ENCODE measurements at places on chromosomes 13 and 19. TPM values are rescaled to one million over a fixed set of nuclear protein-coding genes. Genes with fewer than 3 reads are reported as not detected.

- DNase-seq: no peak
These were observed 2.3 kb downstream of the ZNF726 start for GRCh38 chr19:23916991-23917390.

DNA sequence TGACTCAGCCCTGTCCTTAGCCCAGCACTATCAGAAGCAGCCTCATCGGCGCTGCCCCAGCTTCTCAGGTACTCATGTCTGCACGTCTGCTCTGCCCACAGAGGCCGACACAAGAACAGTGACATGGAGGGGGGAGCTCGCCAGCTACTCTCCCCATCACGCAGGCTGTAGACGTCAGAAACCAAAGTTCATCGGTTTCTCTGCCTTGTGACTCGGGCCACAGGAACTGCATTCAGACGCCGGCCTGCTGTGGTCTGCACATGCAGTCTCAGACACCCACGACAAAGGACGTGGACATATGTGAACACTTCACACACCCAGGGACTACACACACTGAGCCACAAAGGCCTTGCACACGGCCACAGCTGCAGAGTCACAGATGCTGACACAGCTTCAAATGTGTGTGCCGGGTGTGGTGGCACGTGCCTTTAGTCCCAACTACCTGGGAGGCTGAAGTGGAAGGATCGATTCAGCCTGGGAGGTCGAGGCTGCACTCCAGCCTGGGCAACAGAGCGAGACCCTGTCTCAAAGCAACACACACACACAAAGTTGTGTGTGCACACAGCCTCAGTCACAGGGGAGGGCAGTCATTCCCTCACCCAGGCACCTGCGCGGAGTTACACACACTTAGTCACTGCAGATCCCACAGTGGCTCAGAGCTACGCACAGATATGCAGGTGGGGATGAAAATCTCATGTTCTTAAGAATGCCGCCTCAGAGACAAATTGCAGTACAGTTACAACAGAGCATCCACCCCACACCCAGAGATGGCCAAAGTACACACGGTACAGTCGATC is 4.9 kb upstream of the ZFP36 start:
- DNase-seq: no peak

GRCh38 chr13:43574605-43575004 is 212.2 kb downstream of the ENOX1 start:
- no peak for DNase-seq

DNA sequence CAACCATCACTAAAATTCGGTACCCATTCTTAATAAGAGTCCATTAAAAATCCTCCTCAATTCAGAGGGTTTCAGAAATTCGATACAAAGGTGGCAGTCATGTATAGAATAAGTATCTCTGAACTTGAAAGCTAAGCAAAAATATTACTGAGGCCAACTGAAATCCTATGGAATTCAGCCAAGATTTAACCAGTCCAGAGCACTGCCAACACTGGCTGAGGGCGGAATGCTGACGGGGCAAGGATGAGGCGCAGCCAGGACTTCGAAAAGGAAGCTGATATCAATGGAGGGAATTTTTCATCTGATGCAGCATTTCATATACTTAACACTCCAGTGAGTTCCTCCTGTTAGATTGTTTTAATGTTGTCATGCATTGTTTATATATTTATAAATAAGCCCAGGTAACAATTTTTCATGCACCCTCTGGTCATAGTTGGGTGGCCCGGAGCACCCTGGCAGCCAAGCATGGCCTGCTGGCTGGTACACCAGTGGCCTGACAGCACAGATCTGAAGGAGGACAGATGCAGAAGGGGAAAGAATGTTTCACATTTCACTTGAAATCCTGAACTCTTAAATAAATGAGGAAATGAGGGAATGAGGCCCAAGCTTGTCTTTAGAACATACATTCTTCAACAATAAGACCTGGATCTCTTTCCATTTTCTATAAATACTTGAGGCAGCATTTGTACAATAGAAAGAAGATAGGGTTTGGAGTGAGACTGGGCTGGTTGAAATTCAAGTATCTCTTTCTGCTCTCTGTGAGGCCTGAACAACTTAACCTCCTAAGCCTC is 41.5 kb downstream of the WDFY2 start:
- no peak for DNase-seq

Gene WDR88
- 0.78 TPM for polyA plus RNA-seq

Gene CPT1C
- 15.3 TPM for polyA plus RNA-seq
